NCI-H510A (cell line): ENCODE measurements at places on chromosomes 11 and 22.

DNA sequence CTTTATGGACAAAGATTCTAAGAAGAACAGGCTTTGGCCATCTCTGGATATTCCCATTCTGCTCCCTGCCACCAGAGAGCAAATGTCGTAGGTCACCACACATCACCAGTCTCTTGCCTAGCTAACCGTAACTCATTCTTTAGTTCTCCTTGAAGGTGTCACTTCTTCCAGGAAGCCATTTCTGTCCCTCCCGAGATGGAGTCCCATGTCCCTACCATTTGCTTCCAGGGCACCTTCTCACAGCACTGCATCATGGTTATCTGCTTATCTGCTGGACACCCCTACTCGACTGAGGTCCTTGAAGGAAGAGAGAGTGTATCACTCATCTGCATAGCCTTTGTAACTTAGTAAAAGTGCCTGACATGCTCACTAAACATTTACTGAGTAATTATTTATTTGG, 47.6 kb downstream of the FAM83F start:
- no peak for DNase-seq

GRCh38 chr11:64074239-64074638, 38.5 kb downstream of the FLRT1 start:
- no peak for DNase-seq

GRCh38 chr11:6695377-6695776, 12.2 kb upstream of the MRPL17 start:
- DNase-seq = no peak

GRCh38 chr11:47626234-47626633, 16.1 kb downstream of the MTCH2 start:
- no peak for DNase-seq

- no peak for DNase-seq
These were observed 37.5 kb downstream of the C11orf91 start for GRCh38 chr11:33663121-33663520.

DNA sequence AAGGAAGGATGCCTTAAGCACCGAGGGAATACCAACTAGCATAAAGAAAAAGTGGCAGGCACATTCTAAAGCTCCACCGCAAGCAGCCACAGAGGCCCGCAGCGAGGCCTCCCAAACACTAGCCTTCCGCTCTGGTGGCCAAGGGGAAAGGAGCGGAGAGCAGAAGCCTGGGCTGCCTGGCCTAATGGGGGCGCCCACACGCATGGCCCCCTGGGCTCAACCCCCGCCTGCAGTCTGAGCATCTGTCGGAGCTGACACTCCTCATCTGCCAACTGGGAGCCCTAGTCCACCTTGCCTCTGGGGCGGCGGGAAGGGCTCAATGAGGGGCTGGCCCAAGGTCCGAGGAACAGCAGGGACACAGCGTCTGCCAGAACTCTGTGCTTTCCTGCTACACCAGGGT, 50.1 kb upstream of the WNT11 start:
- DNase-seq = no peak

DNA sequence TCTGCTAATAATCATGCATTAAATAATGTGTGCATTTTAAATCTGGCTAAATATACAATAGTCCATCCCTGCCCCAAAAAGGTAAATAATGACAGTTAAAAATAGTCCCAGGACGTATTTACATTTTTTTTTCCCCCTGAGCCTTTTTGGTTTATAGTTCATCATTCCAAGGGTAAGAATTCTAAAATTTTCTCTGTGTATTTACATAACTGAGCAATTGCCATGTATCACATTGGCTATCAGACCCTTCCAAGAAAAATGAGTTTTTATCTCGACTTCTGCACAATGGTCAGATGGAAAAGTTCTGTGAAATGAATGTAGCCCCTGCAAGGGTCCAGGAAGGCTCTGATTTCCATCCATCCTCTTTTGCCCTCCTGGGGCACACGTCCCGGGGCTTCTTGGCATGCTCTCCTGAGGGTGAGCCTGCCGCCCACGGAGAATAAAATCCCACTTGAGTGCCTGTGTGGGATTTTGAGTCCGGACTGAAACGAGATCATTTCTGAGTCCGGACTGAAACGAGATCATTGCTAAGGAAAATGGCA, 94.1 kb upstream of the ANO1 start:
- DNase-seq = no peak

- DNase-seq = no peak
These were observed 80.1 kb downstream of the PICALM start for GRCh38 chr11:85988780-85989179.

GRCh38 chr22:44366372-44367300, 53.9 kb upstream of the SHISAL1 start:
- no peak for DNase-seq

DNA sequence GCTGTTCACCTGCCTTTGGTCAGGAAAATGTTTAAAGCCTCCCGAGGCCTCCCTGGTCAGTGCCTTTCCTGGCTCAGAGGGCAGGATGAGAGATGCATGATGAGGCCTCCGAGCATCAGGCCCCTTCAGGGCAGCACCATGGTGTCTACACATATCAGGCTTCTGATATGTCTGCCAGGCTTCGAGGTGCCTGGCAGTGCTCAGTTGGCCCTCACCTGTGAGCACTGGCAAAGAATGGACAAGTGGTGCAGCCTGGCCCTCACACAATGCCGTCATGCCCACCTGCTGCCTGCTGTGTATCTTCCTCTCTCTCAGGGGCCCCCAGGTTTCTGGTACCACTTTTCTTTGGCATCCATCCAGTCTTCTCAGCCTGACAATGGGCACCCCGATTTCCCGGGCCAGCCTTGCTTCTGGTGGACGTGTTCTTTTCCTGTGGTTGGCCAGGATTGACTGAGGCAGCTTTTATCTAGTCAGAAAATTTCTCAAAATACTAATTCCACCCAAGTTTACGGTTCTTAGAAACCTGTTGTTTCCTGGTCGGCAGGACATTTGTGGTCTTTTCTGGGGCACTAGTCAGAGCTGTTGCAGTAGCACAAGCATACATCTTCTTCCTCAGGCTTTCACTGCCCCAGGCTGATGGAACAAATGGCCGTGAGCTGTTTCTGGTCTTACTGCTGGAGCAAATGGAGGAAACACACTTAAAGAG, 76.8 kb upstream of the SUSD2 start:
- no peak for DNase-seq

GRCh38 chr11:6721343-6721742, 38.2 kb upstream of the MRPL17 start:
- DNase-seq = no peak

DNA sequence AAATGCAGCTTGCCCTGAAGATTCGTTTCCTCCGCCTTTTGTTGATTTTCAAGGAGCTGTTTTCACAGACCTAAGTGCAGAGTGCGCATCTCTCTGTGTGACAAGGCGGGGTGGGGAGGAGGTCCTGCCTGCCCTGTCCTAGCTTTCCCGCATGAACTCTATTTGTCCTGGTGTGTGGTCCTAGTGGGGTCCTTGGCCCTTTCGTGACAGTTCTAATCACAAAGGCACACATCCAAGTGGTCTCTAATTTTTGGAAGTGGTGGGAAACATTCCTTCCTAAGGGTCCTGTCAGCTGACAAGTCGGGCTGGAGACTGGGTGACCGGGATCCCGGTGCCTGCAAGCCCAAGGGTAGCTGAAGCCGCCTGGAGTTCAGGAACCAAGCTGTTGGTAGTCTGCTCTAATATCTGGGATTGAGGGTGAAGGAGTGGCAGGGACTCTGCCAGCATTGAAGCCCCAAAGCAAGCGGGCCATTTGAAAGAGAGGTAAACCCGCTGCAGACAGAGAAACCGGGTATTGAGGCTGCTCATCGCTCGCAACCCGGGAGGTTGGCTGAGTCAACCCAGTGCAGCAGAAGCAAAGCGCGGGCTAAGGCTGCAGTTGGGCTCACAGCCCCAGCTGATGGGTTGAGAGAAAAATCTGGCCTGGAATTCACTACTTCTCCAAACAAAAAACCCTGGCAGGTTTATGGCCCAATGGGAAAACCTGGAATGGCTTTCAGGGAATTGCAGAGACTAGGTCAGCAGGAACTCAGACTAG, 28.1 kb upstream of the FBXO3 start:
- peak; percentile 57 for DNase-seq

DNA sequence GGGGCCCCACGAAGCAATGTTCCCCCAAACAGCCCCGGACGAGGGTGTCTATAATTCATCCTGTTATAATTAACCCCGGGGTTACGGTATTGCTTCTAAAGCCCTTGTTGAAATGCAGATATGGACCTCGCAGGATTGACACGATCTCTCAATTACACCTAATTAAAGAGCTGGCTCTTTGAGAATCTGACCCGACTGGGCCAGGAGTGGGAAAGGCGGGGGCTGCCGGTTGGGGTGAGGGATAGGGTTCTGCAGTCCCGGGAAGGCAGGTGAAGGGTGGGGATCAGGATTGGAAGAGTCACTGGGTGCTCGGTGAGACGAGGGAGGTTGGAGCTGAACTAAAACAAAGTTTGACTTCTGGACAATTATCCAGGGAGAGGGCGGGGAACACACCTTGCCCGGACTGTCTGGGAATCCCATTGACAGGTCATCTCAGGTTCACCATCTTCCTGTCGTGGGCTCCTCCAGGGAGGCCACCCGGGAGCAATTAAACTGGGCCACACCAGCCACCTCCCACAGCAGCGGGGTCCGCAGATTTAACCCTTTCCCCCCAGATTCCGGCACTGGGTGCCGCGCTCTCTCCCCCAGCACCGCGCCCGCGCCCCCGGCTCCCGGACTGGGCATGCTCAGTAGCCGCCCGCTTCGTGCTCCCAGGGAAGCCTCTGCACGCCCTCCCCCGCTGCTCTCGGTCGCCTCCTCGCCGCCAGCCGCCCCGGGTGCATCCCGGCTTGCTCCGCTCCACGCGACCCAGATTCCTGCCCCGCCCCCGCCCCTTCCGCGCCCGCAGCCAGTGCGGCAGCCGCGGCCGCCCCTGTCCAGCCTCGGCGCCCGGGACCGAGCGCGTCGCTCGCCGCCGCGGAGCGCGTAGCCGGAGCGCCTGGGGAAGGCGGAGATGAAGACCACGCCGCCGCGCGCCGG, at the start of gene ELMOD1:
ELMOD1 (plus strand) TSS at position 688 of the 918 bp plus-strand sequence. CDS start 27,043 bp downstream, outside the sequence.
- DNase-seq = no peak

DNA sequence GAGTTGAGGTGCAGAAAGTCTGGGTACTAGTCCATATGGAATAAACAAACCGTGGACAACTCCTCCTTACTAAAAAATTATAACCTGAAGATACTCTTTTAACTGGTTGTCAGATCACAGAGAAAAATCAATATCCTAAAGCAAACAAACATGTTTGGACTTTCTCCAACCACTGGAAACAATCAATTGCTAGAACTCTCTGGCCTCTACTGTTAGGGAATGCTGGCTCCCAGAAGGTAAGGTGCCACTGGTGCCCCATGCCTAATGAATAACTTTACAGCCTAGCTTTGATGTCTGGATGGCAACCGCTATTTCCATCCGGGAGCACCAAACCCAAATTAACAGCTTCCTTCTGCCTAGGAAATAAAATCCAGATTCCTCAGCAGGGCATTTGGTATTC, 74.5 kb downstream of the AMBRA1 start:
- DNase-seq = no peak

GRCh38 chr11:109606256-109606655, 184.3 kb downstream of the C11orf87 start:
- DNase-seq = no peak

- DNase-seq = no peak
These were observed 12.4 kb upstream of the KLHL35 start for GRCh38 chr11:75445315-75445953.
